ENCODE measurements at places on chromosomes 5 and 9.

DNA sequence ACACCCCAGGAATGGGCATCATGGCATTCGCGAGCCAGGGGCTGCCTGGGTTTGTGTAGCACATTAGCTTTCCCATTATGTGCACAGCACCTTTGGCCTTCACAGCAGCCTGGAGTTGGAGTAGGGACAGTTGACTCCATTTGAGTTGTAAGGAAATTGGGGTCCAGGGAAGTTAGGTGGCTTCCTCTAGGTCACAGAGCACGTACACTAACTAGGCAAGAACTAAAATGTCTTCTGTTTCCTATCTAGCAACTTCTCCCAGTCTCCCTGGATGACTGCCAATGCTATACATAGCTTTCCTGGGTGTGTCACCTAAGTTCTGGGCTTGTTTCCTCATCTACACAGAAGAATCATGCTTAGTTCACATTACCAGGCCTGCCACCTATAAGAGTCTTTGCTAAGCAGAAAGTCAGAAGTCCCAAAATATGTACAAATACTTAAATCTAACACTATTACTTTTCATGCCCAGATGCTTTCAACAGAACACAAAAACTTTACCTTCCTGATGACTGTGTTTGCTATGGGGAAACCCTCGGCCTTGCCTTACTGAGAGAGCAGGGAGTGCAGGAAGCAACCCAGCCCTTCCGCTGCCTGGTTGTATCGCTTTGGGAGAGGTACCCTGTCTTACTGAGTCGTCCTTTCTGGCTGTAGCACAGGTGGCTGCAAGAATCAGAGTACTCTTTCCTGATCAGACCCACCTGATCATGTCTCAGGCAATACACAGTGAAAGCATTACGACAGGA lies 12.0 kb downstream of the MACROH2A1 start:
- no peak for DNase-seq

DNA sequence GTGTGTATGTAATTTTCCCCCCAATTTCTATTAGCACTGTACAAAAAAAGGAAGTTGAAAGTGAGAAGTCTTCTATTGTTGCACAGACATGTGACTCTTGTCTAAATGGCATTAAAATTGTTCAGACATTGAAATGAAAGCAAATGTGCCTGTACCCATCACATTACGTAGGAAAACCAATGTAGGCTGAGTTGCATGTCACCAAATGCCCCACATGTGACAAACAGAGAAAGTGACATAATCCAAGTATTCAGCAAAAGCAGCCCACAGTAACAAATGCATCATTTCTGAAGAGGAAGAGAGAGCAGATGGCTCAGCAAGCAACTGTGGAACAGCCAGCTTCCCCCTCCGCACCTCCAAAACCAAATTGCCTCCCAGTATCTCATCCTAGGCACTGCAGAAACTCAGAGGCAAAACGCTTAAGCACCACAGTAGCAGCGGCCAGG lies 161.5 kb upstream of the NR4A3 start:
- DNase-seq: no peak

- no peak for DNase-seq
Measured at GRCh38 chr9:131420980-131421624, 27.2 kb downstream of the PRRC2B start.

GRCh38 chr5:9415091-9415490 lies 130.8 kb downstream of the SEMA5A start:
- no peak for DNase-seq

DNA sequence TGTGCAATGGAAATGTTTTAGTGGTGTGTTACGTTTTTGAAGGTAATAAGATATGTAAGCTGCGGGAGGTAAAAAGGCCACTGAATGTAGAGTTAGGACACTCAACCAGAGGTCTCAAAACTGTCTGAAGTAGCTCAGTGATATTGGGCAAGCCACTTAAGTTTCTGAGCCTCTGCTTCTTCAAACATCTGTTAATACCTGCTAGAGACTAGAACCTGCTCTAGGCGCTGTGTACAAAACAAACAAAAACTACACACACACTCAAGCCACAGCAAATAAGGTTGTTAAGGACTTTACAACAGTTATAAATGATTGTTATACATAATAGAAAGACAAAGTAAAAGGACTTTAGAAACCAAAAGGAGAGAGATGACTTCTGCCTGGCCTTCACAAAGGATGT lies 24.6 kb upstream of the FAM240B start:
- DNase-seq: no peak

- DNase-seq: no peak
Measured at GRCh38 chr5:169171515-169171914, 129.4 kb downstream of the SLIT3 start.

DNA sequence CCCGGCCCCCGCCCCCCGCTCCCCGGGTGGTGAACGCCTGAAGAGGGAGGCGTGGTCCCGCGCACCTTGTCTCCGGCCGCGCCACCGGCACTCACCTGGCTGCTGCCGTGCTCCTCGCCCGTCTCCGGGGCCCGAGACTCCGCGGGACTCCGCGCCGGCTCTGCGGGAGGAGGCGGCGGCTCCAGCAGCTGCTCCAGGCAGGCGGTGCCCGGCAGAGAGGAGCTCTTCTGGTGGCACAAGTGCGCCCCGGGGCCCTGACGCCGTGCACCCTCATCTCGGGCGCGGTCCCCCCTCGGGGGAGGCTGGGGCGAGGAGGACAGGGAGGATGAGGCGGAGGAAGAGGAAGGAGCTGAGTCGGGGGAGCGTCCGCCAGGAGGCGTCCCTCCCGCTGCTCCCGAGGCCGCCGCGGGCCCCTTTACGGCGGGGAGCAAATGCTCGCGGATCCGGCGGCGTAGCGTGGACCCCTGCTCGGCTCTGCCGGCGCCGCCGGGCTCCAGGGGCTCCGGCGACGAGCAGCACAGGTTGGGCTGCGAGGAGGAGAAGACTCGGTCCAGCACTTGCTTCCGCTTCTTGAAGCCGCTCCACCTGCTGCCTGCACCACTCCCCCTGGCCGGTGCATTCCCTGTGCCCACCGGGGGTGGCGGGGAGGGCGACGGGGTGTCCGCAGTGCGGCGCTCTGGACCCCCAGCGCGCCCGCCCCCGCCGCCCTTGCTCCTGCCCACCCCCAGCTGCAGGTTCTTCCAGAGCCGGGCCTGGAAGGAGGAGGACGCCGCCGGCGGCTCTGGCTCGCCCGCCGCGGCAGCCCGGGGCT lies 928 bp downstream of the MCTP1 start:
- no peak for DNase-seq

GRCh38 chr9:1421436-1421835 lies 371.3 kb downstream of the DMRT2 start:
- DNase-seq: no peak

GRCh38 chr5:167104351-167104750 lies 1187.1 kb upstream of the WWC1 start:
- DNase-seq: no peak

- no peak for DNase-seq
Measured at GRCh38 chr5:138659121-138659520, 83.9 kb upstream of the HSPA9 start.

DNA sequence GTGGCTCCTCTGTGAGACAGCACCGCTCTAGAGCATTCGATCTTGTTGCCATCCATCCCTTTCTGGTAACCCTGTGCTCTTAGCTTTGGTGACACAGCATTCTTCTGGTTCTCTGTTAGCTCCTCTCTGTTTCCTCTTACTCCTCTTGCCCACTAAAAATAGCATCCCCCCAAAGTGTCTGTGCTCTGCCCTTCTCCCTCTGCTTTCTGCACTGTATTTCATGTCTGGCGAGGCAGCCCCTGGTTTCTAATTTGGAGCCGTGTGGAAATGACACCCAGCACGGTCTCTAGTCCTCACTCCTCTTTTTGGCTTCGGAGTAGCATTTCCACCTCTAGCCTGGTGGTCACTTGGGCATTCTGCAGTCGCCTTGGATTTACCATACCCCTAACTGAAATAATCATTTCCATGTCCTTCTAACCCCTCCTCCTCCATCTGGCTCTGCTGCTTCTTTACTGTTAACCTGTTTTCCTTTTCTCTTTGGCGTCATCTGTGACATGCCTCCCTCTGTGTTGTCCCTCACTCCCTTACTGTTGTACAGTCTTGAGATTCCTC lies 23.8 kb downstream of the NPR3 start:
- no peak for DNase-seq

DNA sequence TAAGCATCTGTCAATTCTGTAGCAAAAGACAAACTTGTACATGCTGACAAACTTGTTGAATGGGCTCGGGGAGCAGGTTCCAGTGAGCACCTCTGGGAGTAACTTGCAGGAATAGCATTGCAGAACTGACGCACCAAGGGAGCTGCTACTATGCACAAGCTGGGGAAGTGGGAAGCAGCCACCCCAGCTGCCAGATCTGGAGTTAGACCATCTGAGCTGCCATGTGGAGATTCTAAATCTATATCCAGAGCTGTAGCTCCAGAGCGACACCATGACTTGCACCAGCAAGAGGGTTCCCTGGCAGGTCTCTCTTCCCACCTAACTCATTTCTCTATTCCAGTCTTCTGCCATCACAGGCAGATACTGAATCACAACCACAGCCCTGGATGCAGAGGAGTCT lies 346.0 kb upstream of the PANK3 start:
- DNase-seq: no peak

GRCh38 chr5:136075466-136075891 lies 46.7 kb downstream of the TGFBI start:
- DNase-seq: no peak

- no peak for DNase-seq
Measured at GRCh38 chr9:88538311-88539085, 3.5 kb downstream of the NXNL2 start.

- no peak for DNase-seq
Measured at GRCh38 chr5:15703901-15704300, 203.9 kb downstream of the FBXL7 start.

DNA sequence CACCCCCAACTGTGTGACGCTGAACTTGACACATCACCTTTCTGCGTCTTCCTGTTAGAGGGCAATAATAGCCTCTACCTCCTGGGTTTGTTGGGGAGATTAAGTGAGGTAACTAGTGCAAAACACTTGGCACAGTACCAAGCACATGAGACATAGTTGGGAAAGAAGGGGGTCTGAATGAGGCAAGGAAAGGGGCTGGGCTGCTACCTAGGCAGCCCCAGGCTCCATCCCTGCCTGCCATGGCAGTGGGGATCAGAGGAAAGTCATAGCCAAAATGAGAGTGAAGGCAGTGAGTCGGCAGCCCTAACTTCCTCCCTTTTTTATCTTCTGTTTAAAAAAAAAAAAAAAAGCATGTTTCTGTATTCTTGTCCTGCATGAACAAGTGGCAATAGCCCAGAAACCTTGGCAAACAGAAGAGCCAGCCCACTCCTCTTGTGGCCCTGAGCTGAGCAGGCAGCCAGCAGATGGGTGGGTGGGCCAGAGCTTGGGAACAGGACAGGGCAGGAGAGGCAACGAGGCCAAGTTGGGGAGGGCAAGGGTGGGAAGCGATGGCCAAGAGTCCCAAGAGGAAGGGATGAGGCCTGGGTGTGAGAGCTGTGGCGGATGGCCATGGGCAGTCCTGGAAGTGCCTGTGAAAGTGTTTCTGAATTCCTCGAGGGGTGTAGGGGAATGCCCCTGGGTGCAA lies 11.4 kb downstream of the CAMK2A start:
- no peak for DNase-seq

GRCh38 chr5:144880513-144880912 lies 709.8 kb downstream of the KCTD16 start:
- no peak for DNase-seq

- no peak for DNase-seq
Measured at GRCh38 chr9:19517202-19517942, 108.6 kb downstream of the ACER2 start.
